H7 (cell line): ENCODE measurements at places on chromosomes 1 and 21.

- DNase-seq: no peak
Observed at GRCh38 chr1:185375583-185375982, 58.5 kb upstream of the IVNS1ABP start.

GRCh38 chr1:204072931-204073836 lies at the start of gene SOX13:
SOX13 (plus strand) TSS chr1:204073115; CDS start chr1:204112916, 39,801 bp downstream.
- peak; percentile 95 for DNase-seq

DNA sequence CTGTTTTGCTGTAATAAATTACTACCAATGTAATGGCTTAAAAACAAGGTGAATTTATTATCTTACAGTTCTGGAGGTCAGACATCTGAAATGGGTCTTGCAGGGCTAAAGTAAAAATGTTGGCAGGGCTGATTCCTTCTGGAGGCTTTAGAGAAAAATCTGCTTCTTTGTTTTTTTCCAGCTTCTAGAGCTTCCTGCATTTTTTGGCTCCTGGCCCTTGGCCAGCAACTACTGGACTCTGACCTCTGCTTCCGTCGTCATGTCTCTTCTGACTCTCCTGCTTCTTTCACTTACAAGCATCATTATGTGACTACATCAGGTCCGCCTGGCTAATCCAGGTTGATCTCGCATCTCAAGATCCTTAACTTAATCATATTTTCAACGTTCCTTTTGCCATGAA lies 350.9 kb downstream of the S1PR1 start:
- no peak for DNase-seq

DNA sequence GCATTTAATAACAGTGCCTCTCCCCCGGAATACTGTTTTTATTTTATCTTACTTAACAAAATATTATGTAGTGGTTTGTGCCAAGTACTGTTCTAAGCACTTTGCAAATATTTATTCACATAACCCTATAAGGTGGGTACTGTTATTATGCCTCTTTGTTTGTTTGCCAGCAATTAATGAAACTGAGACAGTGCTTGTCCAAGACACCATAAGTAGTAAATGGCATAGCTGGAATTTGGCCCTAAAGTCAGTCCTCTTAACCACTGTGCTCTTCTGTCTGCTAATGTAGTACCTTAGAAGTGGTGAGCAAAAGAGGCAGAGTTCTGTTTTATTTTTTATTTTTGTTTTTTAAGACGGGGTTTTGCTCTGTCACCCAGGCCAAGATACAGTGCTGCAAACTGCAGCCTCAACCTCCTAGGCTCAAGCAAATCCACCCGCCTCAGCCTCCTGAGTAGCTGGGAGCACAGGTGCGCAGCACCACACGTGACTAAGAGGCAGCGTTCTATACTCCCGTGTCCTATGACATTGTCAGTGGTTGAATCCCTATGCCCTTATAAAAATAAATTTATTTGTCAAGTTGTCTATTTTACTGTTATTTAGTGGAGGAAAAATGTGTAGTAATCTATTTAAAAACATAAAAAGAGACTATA lies 165.8 kb downstream of the CLEC20A start:
- DNase-seq: no peak

GRCh38 chr1:108533351-108534083 lies 26.4 kb upstream of the EEIG2 start:
- DNase-seq: peak; percentile 13
